ENCODE measurements at places on chromosomes 6 and 20. TPM values are rescaled to one million over a fixed set of nuclear protein-coding genes. Genes with fewer than 3 reads are reported as not detected.

Gene SLC22A16
- not detected for total RNA-seq

Gene RSPH4A
- total RNA-seq = 0.24 TPM

Gene CDH26
- 0.09 TPM for total RNA-seq

Gene C6orf15
- not detected for total RNA-seq

Gene ADISSP
- total RNA-seq = 165 TPM

Gene ULBP3
- total RNA-seq = 4.0 TPM

Gene FUCA2
- 57.3 TPM for total RNA-seq

Gene TBC1D22B
- total RNA-seq = 6.2 TPM
